ENCODE measurements at places on chromosomes 4 and X.

GRCh38 chr4:127224556-127224955, 408.2 kb upstream of the INTU start:
- no peak for DNase-seq

- no peak for DNase-seq
Measured at GRCh38 chrX:56974408-56974807, 20.9 kb downstream of the SPIN3 start.

- DNase-seq = no peak
Measured at GRCh38 chr4:39616651-39617050, 22.0 kb downstream of the SMIM14 start.

DNA sequence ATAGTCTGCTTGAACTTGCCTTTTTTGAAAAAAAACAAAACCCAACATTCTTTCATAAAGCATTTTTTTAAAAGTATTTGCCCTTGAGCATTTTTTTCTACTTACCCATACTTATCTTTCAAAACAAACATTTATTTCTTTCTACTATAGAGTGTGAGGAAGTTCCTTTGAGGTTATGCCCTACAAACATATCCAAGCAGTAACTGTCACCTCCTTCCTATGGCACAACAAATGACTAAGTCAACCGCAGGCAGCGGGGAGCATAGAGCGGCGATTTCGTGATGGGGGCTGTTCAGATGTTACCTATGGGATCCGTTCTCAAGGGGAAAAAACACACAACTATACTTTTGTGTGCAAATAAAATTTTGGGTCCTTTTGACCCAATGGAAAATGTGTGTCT, 19.4 kb downstream of the SPRY1 start:
- DNase-seq = no peak

- no peak for DNase-seq
Measured at GRCh38 chrX:49270249-49270921, 792 bp downstream of the PPP1R3F start.
